ENCODE measurements at places on chromosomes 4 and X.

DNA sequence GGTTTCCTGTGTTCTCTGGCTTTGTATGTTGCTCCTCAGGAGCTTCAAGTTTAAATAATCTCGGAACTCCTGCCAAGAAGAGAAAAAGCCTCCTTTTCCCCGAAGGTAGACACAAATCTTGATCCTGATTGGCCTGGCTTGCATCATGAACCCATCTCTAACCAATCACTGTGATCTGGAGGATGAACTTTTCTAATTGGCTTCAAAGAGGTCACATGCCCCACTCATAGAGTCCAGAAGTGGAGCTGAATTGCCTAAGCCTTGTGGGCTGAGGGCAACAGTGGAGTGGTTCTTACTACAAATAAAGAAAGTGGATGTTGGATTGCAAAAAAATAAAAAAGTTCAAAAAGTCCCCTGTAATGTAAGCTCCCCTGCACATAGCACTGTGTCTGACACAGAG lies 245.9 kb downstream of the MID1IP1 start:
- no peak for DNase-seq

DNA sequence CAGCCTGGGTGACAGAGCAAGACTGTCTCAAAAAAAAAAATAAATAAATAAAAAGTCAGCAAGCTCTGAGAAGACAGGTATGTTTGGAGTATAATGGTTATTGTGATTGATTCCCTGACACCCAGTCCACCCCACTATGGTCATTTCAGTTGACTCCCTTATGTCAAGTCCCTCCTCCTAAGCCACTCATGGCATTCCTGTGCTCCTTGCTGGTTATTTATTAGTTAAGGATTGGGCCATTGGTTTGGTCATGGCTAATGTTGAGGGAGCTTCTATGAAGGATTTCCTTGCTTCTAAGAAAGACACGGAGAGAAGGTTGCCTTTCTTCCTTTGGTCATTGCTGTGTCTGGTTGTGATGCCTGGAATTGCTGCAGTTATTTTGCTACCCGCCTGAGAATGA lies 140.1 kb downstream of the UCHL1 start:
- no peak for DNase-seq

- DNase-seq = no peak
These were observed 54.5 kb downstream of the CLDN34 start for GRCh38 chrX:10021461-10022272.

DNA sequence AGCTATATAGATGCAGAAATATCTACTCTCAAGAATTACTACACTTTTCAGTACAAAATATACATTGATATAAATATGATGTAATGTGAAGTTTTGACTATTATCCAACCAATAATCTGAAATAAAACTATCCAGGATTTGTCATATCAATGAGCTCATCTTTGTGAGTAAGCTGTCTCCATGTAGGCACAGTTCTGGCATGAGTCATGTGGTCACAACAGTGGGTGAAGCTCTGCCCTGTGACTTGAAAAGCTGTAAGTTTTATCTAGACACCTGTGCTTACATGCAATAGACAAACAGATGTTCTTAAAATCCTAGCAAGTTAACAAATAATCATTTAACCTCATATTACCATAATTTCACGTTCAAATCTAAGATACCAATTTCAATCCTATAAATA lies 192.7 kb downstream of the GABRG1 start:
- no peak for DNase-seq

DNA sequence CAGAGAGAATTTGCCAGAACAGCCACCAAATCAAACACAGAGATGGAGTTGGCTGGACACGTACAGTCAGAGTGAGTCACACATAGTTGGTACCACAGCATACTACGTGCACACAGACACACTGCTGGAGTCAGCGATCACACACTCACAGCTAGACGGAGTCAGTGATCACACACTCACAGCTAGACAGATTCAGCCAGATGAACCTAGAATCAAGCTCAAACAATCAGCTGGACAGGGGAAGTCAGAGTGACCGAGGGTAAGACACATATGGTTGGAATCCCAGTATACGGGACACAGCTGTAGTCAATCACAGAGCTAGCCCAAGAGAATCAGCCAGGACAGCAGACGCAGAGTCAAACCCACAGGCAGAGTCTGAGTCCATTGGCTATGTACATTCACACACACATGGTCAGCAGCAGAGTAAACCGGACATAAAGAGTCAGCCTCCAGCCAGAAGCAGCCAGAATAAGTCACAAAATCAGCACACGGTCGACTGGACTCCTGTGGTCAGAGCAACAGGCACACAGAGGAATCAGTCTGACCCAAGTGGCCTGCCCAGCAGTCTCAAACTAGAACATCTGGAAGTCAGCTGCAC lies 4.6 kb downstream of the SLC38A5 start:
- DNase-seq = no peak

DNA sequence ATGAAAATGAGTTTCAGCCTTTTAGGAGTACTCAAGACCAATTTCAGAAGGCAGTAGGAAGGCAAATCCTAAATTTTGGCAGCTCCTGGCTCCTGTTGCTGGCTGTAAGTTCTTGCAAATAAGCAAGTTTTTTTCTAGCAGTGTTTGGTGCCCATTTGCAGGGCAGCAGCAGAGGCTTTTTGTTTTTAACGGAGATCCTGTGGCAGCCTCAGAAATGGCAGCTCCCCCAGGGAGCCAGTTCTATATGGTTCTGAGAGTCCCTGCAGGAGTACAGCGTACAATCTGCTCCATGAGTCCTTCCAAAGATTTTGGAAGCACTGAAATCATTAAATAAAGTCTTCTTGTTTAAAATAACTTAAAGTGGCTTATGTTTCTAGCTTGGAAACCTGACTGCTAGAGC lies 171.9 kb downstream of the NDST4 start:
- DNase-seq = no peak

DNA sequence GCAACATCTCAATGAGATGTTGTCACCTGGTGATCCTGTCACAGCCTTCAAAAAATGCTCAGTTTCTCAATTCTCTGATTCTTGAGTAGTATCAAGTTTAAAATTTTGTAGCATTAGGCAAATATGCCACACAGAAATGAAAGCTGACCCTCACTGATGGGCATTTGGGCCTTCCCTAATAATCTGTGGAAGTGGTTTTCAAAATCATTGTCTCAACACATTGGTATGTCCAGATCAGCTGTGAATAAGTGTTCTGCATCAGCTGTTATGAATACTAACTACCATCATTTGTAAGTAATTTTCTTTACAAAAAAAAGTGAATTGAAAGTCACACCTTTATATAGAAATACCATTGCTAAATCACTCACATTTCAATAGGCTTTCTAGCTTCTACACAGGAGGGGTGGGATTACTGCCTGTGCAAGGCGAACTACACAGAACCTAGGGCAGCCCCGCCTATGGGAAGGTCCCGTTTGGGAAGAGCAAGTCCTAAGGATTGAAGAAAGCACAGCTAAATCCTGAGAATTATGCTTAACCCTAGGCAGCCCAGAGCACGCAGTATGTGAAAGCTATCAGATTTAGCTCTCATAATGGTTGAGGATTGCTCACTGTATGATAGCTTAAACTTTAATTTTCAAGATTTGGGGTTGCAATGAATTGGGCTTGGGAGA lies 73.4 kb downstream of the GPC3 start:
- DNase-seq = no peak

DNA sequence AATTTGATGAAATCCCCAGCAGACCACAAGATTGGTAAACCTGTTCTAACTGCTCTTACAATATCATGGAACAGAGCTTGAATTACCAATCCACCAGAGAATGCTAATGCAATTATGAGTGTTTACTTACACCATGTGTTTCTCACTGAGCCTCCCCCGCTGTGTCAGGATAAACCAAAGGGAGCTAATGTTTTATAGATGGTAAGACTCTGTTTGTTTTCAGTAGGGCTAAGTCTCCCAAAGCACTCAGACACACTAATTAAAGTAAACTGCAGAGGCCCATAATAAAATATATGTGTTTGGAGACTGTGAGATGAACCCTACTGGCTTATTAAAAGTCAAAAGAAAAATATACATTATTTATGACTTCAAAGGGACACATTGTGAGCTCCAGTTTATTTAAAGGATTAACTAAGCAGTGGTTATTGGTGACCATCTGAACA lies 261.7 kb upstream of the FAM241A start:
- DNase-seq = no peak

- no peak for DNase-seq
These were observed 28.2 kb upstream of the PGK1 start for GRCh38 chrX:78075787-78076389.

- no peak for DNase-seq
These were observed 21.7 kb upstream of the SEC24B start for GRCh38 chr4:109411964-109412363.

DNA sequence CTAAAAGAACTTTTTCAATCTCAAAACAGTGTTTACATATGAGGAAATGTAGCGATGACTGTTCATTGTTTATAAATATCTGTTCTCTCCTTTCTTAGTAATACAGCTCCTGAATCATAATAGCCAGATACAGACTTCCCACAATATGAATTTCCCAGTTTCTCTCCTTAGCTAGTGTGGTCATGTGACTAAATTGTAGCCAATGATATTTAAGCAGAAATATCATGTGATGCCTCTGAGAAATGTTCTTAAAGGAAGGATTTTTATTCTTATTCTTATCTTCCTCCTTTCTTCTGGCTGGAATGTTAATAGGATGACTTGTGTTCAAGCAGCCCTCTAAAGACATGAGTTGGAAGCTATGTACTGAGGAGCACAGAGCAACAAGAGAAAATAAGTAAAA lies 383.7 kb upstream of the ATOH1 start:
- DNase-seq = no peak

- DNase-seq = no peak
These were observed 33.3 kb downstream of the REST start for GRCh38 chr4:56940971-56941370.

DNA sequence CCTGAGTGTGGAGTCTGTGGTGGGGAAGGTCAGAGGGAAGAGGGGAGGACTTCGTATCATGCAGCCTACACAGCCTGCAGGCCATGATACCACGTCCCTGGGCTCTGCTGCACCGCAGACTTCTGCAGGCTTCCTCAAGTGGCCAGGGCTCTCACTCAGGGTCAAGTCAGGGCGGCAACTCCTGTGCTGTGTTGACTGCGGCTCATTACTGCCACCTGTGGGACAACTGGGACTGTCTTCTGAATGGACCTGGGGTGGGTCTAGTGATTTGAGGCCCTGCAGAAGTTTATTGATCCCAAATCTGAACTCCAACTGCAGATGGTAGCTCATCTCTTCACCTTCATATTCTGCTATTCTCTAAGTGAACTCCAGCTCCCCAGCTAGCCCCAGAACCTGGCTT lies 167.1 kb downstream of the NSUN7 start:
- peak; percentile 34 for DNase-seq

GRCh38 chrX:153416781-153417450 lies 5.6 kb downstream of the ZFP92 start:
- no peak for DNase-seq

DNA sequence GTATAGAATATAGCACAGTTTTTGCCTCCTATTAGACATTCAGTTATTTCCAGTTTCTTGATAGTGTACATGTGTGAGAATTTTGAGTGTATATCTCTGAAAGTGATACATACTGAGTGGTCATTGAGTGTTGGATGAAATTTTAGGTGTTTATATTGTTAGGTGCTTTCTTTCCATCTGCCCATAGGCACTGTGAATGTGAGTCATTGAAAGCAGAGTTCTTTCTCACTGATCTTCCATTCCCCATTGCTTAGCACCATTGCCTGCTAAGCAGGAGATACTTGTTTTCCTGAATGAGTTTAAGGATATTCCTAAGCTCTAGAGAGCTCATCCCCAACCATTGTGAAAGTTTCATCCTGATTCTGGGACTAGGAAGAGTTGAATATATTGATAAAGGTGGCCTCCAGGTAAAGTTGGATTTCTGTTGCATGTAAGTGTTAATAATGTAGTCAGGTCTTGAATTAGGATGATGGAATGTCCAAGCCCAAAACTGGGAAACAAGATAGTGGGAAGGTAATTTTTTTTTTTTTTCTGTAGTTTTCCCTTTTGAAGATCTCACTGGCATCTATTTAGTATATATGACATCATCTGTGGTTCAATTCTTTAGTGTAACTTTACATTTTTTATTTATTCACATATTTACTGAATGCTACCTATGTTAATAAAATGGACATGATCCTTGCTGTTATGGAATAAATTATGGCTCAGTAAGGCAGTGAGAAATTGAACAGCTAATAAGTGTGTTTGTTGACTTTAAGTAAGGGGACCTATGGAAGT lies 22.1 kb downstream of the UBE2K start:
- DNase-seq = no peak

DNA sequence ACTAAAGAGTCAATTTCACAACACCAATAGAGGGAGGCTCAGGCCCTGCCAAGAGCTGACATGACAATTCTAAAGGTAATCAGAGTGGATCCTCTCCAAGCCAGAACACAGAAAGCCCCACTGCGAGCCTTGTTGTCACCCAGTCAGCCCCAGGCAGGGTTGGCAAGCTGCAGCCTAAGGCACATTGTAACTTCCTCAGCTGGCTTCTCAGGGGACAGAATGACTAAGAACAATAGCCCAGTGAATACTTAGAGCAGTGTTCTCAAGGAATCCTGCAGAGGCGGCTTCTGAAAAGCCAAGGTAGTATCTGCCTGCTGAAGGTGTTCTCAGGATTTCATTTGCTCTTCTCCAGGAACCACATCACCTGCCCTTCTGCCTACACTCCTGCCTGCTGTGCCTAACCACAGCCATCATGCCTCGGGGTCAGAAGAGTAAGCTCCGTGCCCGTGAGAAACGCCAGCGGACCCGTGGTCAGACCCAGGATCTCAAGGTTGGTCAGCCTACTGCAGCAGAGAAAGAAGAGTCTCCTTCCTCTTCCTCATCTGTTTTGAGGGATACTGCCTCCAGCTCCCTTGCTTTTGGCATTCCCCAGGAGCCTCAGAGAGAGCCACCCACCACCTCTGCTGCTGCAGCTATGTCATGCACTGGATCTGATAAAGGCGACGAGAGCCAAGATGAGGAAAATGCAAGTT lies at the start of gene MAGEB4:
Gene MAGEB4, plus strand, starts transcription at position 277 of the 692 bp plus-strand sequence. Its CDS starts 136 bp downstream, at position 413.
- DNase-seq = no peak

GRCh38 chrX:136538811-136539210 lies 6.8 kb downstream of the VGLL1 start:
- DNase-seq = no peak

DNA sequence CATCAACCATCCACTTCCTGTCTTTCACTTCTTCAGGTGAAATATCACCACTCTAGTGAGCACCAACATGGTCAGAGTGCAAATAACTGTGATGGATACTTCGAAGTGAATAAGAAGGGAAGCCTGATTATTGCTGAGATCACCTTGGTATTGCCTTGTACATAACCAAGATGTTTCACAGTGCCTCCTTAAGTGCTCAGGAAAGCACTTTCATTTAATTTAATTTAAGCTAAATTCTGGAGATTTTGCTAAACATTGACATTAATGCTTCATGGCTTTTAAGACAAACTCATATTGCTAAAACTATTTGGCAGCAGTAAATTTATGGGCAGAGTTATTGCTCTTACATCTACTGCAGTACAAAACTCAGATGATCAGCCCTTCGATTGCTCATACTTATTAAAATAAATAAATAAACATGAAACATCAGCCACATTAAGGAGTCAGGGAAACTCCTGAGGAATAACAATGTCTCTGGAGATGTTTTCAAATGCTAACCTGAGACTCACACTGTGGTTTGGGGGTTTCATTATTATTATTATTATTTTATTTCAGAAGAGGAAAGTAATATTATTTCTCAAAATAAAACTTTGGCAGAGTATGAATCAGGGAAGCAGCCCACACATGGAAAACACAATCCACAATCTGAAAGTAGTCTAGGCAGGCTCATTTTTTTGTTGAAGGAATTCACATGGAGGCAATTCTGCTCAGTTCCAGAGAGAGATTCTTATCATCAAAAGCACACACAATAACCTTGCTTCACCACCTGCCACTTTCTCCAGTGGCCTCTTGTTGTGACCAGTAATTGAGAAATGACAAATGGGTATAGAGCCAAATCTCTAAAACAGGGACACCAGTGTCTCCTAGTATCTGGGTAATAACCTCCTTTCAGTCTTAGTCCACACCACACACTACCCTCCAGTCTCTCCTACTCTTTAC lies 344.2 kb downstream of the MAPK10 start:
- no peak for DNase-seq

All from activated CD8-positive, alpha-beta memory T cell treated with anti-CD3 and anti-CD28 coated beads, Interleukin-2, amount 50 U/mL, for 4 hours (primary cell).